Naive thymus-derived CD4-positive, alpha-beta T cell (primary cell): ENCODE measurements at places on chromosomes 16 and 17. TPM values are rescaled to one million over a fixed set of nuclear protein-coding genes. Genes with fewer than 3 reads are reported as not detected.

The EIF3C gene
- 698 and 736 TPM in 2 replicates for total RNA-seq

The RAPGEFL1 gene
- 5.9 and 6.3 TPM in 2 replicates for total RNA-seq

The TPSG1 gene
- not detected for total RNA-seq

The GP2 gene
- not detected for total RNA-seq

The KLHL10 gene
- total RNA-seq: not detected

The CHTF18 gene
- total RNA-seq: 36.2 TPM

The SLFN14 gene
- total RNA-seq: not detected

The HIRIP3 gene
- total RNA-seq: 21.5 TPM

The TNFRSF13B gene
- 2.4 TPM for total RNA-seq

The ABCA3 gene
- total RNA-seq: 8.1 TPM

The OR1A1 gene
- total RNA-seq: not detected in 2 replicates

The ABCC11 gene
- total RNA-seq: 0.13 TPM in 1 of 2 replicates, not detected in the other

The NOG gene
- 151 TPM for total RNA-seq

The CTRB1 gene
- total RNA-seq: not detected

The KRTAP4-1 gene
- not detected for total RNA-seq

The DCUN1D3 gene
- 6.5 TPM for total RNA-seq

The TBC1D3C gene
- total RNA-seq: not detected in 2 replicates

The TP53TG3F gene
- not detected in 2 replicates for total RNA-seq

The MT4 gene
- total RNA-seq: not detected

The CA7 gene
- total RNA-seq: not detected

The CSH2 gene
- not detected for total RNA-seq

The C16orf96 gene
- total RNA-seq: 0.13 and 0.17 TPM in 2 replicates

The EPN3 gene
- total RNA-seq: not detected

The RNF112 gene
- 0.77 and 1.7 TPM in 2 replicates for total RNA-seq

The USP7 gene
- total RNA-seq: 261 TPM

The SERPINF2 gene
- 0.75 and 1.1 TPM in 2 replicates for total RNA-seq

The KCNJ12 gene
- not detected for total RNA-seq

The CDRT15L2 gene
- not detected for total RNA-seq

The PIK3R5 gene
- 137 TPM for total RNA-seq

The ODAD4 gene
- total RNA-seq: 2.0 TPM

The ARL5C gene
- total RNA-seq: 0.34 TPM in 1 of 2 replicates, not detected in the other

The DHX58 gene
- total RNA-seq: 36.0 TPM

The HOXB13 gene
- not detected for total RNA-seq

The C16orf74 gene
- 19.8 TPM for total RNA-seq

The KRTAP9-3 gene
- not detected for total RNA-seq

The CACNG5 gene
- total RNA-seq: not detected

The CORO1A gene
- total RNA-seq: 1,666 and 1,682 TPM in 2 replicates

The KRTAP3-2 gene
- not detected in 2 replicates for total RNA-seq

The ASPHD1 gene
- total RNA-seq: not detected

The CCL17 gene
- total RNA-seq: not detected

The TBC1D3E gene
- total RNA-seq: not detected in 2 replicates
